ENCODE measurements at places on chromosomes 16 and 17.

- DNase-seq: no peak
Observed at GRCh38 chr16:25089351-25089750, 22.2 kb upstream of the LCMT1 start.

- no peak for DNase-seq
Observed at GRCh38 chr16:82756283-82756599, 129.5 kb downstream of the CDH13 start.

DNA sequence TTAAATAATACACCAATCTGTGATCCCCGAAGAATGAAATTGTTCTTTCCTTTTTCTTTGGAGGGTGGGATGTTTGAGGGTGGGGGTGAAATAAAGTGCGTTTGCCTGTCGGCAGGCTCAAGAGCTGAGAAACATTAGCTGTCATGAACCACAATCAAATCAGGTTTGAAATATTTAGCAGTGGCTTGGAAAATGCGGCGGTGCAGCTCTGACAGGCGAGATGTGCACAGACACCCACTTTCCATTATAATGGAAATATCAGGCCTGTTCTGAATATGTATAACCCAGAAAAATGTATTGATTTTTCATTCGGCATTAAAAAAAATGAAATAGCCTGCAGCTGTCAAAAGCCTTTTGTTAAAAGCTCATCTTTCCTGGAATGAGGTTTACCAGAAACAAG lies 212.8 kb downstream of the ZFHX3 start:
- no peak for DNase-seq

GRCh38 chr16:62038225-62038624 lies 2.0 kb upstream of the CDH8 start:
- DNase-seq: no peak

DNA sequence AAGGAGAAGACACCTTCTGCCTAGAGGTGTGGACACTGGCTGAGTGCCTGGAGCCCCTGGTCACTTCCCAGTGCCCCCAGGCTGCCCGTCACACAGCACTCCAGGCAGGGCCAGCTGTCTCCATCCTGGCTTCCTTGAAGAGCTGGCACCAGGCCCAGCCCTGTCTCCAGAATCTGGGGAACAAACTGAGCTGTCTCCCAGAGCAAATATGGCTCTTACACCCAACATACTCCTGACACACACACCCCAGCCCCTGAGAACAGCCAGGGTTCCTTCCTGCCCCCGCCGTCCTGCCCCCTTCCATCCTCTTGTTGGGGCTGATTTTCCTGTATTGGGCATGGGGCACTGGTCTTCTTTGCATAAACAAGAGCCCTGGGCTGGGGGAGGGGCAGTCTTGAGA lies 9.1 kb downstream of the NHERF1 start:
- DNase-seq: no peak

DNA sequence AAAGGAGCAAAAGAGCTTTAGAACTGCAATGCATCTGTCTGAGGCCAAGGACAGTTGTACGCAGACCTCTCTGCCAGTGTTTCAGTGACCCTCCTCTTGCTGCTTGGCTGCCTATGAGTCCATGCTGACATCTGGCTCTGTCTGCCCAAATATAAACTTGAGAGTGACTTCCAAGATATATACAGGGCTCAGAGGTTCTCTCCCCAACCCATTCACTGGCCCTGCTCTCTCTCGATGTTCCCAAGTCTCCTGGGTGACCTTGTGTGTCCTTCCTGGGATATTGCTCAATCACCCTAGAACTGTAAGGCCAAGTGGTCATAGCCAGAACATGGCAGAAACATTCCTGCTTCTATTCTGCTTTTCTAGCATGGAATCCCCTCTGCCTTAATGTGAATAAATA lies 716.3 kb downstream of the WWOX start:
- DNase-seq: no peak

- DNase-seq: no peak
Observed at GRCh38 chr17:66557886-66558285, 255.5 kb downstream of the PRKCA start.

DNA sequence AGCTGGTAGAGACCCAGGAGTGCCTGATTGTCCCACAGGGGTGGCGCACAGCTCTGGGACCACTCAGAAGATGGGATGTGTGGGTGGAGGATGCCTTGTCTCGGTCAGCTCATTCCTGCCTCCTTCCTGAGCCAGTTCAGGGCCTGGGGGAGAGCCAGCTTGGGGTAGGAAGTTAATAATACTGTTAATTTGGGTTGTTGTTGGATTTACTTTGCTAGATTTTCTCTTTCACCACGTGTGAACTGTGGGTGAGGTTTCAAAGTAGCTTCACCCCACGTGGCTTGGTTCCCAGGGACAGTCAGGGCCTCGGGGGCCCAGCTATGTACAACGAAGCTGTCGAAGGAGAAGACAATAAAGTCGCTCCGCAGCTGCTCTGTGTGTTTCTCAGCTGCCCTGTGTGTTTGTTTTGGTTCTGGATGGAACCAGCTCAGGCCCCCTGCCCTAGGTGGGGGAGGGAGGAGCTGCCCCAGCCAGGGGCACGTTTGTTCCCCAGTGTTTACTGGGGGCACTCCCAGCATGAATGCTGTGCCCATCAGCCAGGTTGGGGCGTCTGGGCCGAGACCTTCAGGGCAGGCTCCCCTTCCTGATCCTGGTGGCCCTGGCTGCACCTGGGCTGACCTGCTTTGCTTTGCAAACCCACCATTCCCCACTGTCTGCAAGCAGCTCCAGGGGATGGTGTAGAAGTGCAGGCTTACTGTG lies 2.3 kb downstream of the NUDT16L1 start:
- DNase-seq: no peak

DNA sequence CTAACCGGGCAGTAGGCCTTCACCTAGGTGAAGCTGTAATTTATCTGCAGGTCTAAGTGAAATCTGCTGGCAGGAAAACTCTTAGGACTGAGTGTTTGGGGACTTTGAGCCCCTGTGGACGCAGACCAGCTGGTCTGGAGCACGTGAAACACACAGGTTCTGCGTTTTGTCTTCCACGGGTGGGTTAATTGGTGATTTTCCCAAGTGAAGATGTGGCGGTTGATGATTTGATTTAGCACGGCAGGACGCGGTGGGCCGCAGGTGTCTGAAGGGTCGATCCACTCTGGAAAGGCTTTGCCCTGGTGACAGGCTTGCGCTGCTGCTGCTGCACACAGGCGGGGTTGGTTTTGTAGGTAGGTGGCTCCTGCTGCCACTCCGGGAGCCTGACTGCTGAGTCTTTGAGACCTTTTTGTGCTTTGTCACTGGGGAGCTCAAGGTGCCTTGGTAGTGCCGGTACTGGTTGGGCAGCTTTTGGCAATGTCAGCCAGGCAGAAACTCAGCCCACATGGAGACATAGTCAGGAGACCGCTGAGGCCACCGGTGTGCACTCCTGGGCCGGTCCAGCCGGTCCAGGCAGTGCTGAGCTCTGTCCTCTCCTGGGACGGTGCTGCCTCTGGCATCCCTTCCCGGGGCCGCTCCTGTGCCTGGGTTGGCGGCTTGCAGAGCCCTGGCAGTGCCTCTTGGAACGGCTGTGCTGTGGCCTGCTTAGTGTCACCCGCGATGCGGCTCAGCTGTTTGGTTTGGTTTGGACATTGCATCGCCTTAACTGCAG lies 2.3 kb downstream of the BAIAP2 start:
- DNase-seq: no peak

Measured in CD4-positive, alpha-beta memory T cell (primary cell).